GM13976 (cell line): ENCODE measurements at places on chromosomes 11 and 22.

DNA sequence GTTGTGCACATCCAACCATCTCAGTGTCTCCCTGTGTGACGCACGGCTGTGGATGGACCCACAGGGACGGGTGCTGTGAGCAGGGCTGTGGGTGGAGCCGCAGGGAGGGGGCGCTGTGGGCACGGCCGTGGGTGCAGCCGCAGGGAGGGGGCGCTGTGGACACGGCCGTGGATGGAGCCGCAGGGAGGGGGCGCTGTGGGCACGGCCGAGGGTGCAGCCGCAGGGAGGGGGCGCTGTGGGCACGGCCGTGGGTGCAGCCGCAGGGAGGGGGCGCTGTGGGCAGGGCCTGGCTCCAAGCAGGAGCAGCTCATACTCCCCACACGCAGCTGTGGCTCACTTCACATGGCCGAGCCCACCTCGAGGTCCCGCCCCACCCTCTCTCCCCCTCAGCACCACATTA, 6.0 kb upstream of the MAPK11 start:
- peak; percentile 78 for DNase-seq

GRCh38 chr11:68010090-68011041, at the start of gene ALDH3B1:
Gene ALDH3B1, plus strand, starts transcription at chr11:68010327. Its CDS starts 4,971 bp downstream, at chr11:68015298.
- DNase-seq = no peak

- DNase-seq = peak; percentile 48
Measured at GRCh38 chr11:73760135-73760678, 667 bp downstream of the RAB6A start.

DNA sequence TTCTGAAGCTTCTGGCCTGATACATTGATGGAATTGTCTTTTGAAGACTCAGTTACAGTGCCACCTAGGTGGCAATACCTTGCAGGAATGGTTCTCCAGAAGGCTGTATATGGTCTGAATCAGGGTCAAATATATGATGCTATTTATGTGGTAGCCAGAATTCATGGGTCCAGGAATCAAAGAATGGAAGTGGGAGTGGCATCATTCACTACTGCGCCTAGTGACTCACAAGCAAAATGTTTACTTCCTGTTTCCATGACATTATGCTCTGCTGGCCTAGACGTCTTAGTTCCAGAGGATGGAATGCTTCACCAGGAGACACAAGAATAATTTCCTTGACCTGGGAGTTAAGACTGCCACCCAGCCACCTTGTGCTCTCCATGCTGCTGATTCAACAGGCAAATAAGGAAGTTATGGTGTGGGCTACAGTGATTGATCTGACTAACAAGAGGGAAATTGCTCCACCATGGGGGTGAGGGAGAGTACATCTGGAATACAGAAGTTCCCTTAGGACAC, 491.8 kb downstream of the ETS1 start:
- no peak for DNase-seq

- no peak for DNase-seq
Measured at GRCh38 chr22:23251445-23252093, 71.3 kb downstream of the BCR start.

DNA sequence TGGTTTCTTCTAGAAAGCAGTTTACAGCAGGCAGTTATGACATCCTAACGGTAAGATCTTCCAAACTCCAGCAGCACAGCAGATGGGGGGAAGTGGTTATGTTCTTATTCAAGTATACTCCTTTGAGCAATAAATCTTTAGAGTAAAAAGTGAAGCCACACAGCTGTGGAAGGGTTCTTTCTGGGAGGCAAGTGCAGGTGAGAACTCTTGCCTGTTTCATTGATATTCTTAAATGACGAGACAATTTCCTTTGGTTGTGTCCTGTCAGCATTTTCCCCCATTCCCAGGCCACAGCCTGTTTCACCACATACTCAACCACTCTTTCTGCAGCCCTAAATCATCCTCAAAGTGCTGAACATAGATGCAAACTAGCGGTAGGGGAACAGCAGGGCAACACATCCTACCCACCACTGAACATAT, 207.3 kb upstream of the MTNR1B start:
- DNase-seq = no peak

DNA sequence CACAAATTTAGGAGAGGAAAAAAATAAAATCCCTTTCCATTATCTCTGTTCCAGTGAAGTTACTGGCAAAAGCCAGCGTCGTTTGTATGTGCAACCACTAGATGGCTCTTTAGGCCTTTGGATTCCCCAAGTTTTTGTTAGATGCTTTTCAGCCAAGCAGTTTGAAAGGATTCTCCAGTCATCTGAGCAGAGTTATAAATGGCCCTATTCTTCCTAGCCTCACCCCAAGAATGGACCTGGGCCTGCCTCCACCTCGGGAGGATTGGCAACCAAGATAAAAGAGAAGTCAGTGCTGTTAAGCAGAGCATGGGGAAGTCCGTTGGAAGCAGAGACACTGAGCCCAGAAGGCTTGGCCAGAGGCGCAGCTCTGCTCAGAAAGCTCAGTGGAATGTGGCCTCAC, 15.4 kb downstream of the FAM181B start:
- DNase-seq = peak; percentile 48

DNA sequence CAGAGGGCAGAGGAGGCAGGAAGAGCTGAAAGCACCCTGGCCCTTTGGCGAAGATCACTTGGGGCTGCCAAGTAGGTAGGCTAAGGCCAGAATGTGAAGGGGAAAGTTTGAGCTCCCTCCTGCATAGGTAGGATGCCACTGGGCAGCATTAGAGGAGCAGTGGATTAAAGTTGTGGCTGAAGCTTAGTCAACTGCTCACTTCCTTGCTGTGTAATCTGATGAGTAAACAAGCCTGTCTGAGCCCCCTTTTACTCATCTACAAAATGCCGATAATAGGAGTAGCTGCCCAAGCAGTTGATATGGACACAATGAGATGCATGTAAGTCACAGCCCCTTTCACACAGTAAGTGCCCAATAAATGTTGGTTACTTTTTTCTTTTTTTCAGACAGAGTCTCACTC, 216.4 kb downstream of the MN1 start:
- no peak for DNase-seq

GRCh38 chr22:50089682-50090411, at the start of gene MOV10L1:
Gene MOV10L1, plus strand, starts transcription at chr22:50090006. Its CDS starts 83 bp downstream, at chr22:50090089.
- DNase-seq = no peak

GRCh38 chr11:64372021-64372420, 13.1 kb downstream of the RPS6KA4 start:
- DNase-seq = no peak

DNA sequence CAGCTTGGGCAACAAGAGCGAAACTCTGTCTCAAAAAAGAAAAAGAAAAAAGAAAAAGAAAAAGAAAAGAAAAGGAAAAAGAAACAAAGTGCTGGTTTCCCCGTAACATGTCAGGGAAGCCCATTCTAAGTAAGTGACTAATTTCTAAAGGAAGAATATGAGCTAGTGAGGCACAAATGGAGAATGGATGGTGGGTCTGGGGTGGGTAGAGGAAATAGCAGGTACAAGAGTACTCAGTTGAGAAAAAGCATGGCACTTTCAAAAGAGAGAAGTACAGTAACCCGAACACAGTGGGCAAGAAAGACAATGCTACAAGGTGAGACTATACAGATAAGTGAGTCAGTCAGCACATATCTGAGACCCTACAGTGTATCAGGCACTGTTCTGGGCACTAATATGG, 4.5 kb downstream of the MAJIN start:
- no peak for DNase-seq

GRCh38 chr11:71202966-71203365, 49.4 kb downstream of the SHANK2 start:
- no peak for DNase-seq

DNA sequence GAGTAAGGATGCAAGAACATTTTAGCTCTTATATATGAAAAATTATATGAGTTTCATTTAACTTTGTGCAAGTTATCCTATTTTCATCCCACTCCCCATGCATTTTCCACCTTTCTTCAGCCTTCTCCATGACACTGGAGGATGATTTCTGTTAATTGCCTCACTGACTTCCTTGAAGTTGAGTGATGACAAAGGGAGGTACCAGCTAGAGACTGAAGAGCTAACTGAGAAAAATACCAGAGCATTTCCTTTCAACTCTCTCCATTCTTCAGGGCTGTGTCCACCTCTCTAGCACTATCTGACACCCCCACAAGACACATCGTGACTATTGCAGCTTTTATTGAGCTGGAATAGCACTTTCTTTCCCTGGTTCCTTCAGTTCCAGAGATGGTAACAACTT, 711.6 kb upstream of the LRRC4C start:
- no peak for DNase-seq

DNA sequence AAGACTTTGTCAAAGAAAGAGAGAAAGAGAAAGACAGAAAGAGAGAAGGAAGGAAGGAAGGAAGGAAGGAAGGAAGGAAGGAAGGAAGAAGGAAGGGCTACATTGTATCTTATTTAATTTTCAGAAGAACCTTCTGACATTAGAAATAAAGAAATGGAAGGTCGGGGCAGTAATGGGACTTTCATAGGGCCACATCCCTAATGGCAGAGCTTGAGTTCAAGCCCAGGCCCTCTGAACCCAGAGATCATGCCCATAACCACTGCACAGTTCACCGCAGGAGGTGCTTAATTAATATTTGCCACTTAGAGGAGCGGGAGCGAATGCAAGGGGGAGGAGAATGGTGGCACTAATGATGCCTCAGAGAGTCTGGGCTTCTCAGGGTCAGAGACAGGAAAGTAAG, 233.3 kb downstream of the MN1 start:
- no peak for DNase-seq

DNA sequence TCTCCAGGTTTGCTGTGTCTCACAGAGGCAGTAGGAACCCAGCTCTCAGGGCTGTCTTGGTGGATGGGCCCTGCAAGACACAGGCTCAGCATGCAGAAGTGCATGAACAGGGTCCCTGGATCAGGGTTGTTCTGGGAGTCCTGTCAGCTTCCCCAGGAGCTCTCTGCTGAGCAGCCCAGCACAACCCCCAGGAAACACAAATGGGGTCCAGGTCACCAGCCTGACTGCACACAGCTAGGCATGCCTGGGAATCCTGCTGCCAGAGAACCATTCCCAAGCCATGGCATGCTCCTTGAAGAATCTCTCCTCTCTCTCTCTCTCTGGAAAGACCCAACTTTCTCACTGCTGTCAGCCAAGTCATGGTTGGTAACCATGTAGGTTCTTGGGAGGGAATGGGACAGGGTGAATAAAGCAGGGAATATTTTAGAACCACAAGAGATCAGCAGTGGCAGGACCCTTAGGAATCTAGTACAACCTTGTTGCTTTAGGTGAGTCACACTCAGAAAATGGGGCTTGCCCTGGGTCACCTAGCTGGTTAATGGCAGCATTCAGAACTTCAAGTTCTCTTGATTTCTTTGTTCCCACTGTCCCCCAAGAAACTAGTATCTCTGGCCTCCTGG, 21.4 kb downstream of the TUB start:
- DNase-seq = no peak
